NCI-H526 (cell line): ENCODE measurements at places on chromosomes 6 and 20.

DNA sequence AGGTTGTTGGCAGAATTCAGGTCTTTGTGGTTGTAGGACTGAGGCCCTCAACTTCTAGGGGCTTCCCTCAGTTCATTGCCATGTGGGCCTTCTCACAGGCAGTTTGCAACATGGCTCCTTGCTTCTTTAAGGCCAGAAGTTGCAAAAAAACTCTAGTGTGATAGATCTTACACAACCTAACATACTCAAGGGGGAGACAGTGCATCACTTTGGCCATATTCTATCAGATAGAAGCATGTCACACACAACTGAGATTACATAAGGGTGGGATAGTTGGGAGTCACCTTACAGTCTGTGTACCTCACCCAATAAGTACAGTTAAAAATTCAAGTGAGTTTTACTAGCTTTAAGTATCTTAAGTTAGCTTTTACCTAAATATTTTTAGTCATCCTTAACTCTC lies 1.6 kb downstream of the SIRPD start:
- no peak for DNase-seq

GRCh38 chr6:128993166-128993565 lies 110.2 kb downstream of the LAMA2 start:
- no peak for DNase-seq

DNA sequence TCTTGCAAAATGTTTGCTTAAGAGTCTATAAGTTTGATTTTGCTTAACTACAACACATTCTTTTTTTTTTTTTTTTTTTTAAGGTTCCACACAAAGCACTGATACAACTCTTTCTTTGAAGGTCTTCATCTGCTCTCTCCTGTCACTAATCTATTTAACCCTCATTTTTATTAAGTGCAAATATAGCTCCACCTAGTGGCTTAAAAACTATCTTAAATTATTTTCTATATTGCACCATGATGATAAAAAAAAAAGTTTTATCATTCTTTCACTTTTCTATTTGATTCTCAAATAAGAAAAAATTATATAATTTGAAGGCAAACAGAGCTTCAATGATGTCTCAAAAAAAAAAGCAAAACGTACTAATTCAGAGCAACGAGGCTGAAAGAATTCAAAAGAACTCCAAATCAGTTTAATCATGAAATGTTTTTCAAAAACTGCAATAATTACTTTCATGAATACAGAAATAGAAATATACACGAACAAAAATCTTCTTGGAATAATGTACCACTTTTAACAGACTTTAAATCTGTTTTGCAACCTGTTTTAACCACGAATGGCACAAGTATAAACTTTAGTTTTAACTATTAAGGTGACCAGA lies 12.8 kb downstream of the ESF1 start:
- no peak for DNase-seq

GRCh38 chr20:43799150-43799711 lies 72.4 kb upstream of the GTSF1L start:
- DNase-seq: no peak

GRCh38 chr6:18585032-18585573 lies 198.0 kb downstream of the RNF144B start:
- DNase-seq: no peak

DNA sequence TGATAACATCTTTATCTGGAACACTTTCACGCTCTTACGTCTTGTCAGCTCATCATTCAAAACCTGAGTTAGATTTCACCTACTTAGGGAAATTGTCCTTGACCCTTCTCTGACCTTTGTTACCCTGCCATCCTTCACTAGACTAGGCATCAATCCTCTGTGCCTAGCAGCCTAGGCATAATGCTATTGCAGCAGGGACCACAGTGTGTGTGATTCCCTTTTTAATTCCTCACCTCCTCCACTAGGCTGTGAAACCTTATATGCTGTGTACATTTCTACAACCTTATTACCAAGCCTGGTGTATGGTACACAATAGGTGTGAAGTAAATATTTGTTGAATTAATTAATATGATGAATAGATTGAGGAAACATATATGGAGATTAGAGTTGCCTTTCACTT lies 66.7 kb upstream of the DEFB112 start:
- DNase-seq: no peak

DNA sequence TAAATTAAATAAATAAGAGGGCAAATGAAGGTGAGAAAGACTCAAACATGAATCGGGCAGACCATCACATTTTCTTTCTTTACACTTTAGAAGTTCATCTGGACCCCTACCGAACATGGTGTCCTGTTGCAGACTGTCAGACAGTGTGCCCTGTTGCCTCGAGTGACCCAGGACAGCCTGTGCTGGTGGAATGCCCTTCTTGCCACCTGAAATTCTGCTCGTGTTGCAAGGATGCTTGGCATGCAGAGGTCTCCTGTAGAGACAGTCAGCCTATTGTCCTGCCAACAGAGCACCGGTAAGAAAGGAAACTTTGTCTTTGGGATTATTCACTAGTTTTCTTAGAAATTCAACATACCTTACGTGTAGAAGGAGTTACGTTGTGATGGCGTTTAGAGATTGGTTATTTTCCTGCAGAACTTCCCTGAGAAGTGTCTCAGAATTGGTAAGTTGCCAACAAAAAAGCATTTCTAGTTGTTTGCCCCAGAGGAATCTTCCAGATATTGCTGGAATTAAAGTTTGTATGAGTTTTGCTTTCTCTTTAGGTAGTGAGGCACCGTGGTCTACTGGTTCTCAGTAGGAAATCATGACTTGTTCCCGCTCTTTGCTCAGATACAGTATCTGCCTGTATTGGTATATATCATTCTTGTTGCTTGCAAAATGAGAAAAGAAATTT lies 70.1 kb downstream of the RNF144B start:
- no peak for DNase-seq

- DNase-seq: no peak
Measured at GRCh38 chr6:145396499-145396898, 338.8 kb downstream of the EPM2A start.

- no peak for DNase-seq
Measured at GRCh38 chr20:7893014-7893730, 47.1 kb downstream of the HAO1 start.

- DNase-seq: no peak
Measured at GRCh38 chr6:84998223-84998622, 233.8 kb upstream of the TBX18 start.

- DNase-seq: no peak
Measured at GRCh38 chr6:167015302-167015701, 16.1 kb downstream of the CEP43 start.

GRCh38 chr6:137044366-137045221 lies at the start of gene IL20RA:
Gene IL20RA, minus strand, starts transcription at chr6:137044965. Its CDS starts 237 bp downstream, at chr6:137044728.
- DNase-seq: no peak
